ENCODE measurements at places on chromosomes 1 and 21.

GRCh38 chr1:207803678-207804077 is 51.8 kb downstream of the CD46 start:
- no peak for DNase-seq

DNA sequence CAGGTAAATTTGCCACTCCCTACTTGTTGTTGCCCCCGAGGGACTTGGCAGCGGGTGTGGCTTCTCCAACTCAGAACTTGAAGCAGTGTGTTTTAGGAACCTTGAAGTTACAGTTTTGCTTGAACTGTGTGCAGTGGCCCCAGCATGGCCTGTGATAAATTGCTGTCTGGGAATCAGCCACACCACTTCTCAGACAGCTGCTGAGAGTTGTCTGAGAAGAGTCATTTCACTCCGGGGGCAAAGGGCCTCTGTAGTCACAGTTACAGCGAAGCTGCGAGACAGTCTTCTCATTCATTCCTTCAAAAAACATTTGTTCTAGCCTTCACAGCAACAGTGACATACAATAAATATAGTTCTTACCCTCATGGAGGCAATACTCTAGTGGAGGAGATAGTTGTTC is 70.3 kb downstream of the PROX1 start:
- DNase-seq, result no peak

DNA sequence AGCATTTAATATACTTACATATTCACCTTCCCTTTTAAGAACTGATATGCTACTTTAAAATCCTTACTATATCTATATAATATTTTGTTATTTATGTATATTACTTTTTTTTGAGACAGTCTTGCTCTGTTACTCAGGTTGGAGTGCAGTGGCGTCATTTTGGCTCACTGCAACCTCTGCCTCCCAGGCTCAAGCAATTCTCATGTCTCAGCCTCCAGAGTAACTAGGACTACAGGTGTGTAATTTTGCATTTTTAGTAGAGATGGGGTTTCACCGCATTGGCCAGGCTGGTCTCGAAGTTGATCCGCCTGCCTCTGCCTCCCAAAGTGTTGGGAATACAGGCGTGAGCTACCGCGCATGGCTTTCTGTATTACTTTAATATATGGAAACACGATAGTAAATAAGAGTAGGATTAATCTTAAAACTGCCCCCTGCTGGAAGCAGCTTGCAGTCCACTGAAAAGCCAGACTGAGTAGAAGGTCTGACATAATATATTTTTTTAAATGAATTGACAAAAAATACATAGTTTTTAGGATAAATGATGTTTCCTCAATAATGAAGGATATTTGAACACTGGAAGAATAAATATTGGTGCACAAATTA is 24.4 kb downstream of the RCAN3 start:
- DNase-seq, result peak; percentile 25

DNA sequence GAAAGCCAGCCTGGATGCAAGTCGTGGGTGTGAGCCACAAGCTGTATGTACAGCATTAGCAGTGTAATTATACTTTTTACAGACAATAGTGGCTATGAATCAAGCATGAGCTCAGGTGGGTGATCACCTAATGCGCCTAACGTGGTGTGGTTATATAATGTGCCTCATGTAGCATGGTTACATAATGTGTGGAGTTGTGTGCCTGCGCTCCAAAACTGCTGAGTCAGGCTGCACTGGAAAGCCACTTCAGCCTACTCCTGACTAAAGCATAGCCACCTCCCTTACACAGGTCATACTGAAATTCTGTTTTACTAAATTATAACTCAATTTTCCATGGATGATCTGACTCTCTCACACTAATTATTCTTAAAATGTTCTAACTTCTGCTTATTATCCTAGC is 69.8 kb downstream of the KCNT2 start:
- DNase-seq, result no peak

Measured in A549 (cell line).